Activated CD8-positive, alpha-beta T cell treated with anti-CD3 and anti-CD28 coated beads, Interleukin-2, amount 10 ng/mL, durations not matched to agents 7 days and 5 days (primary cell): ENCODE measurements at places on chromosomes 3 and 15. TPM values are rescaled to one million over a fixed set of nuclear protein-coding genes. Genes with fewer than 3 reads are reported as not detected.

DNA sequence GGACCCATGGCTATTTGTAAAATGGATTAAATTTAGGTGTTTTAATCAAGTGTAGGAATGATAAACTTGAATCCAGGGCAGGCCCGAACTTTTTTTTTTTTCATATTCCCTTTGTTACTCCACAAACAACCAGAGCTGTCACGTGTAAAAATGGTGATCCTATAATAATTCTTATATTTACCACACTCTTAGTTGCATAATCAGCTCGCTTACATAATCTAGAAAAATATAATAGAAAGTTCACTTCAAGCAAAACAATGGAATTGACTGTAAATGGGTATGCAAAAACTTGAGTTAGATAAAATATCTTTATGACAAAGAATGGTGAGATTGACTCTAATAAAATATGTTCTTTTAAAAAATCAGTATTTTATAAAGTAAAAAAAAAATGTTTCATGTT is 2.1 kb upstream of the PAQR9 start:
- no peak for DNase-seq
- peaks cover 2% of the 10 kb centered on the region for H3K36me3 ChIP-seq
- H3K27me3 ChIP-seq = peaks cover 57% of the 10 kb centered on the region
- peaks cover 7% of the 10 kb centered on the region for H3K4me1 ChIP-seq
- H3K4me3 ChIP-seq = no peak overlapping the region

Gene CCDC39
- total RNA-seq = not detected

- DNase-seq = no peak
- no peaks in the 10 kb centered on the region for H3K27me3 ChIP-seq
- H3K36me3 ChIP-seq = peaks cover 26% of the 10 kb centered on the region
- H3K27ac ChIP-seq = no peak overlapping the region
Measured at GRCh38 chr3:184986366-184986889, 166.4 kb downstream of the C3orf70 start.

DNA sequence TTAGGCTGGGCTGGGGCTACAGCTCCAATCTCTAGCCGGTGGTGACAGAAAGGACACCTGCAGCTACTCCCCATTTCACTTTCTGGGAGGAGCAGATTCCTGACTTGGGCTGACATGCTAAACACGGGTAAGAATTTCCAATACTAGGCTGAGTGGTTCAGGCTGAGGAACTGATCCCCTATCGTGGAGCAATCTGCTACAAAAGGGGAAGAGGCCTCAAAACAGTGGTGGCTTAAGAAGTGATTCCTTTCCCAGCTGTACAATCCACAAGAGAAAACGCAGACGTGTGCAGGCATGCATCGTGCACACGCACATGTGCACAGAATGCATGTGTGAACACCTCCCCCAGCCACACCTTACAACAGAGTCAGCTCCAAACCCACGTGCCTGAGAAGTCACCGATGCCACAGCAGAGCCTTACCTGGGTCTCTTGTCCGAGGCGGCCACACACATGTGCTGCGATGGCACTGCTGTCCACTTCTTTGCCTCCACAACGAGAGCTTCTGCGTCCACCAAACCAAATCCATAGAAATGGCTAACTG is 86.7 kb upstream of the SNRPA1 start:
- DNase-seq = no peak
- H3K27ac ChIP-seq = no peak overlapping the region
- H3K4me3 ChIP-seq = no peak overlapping the region
- no peaks in the 10 kb centered on the region for H3K36me3 ChIP-seq

DNA sequence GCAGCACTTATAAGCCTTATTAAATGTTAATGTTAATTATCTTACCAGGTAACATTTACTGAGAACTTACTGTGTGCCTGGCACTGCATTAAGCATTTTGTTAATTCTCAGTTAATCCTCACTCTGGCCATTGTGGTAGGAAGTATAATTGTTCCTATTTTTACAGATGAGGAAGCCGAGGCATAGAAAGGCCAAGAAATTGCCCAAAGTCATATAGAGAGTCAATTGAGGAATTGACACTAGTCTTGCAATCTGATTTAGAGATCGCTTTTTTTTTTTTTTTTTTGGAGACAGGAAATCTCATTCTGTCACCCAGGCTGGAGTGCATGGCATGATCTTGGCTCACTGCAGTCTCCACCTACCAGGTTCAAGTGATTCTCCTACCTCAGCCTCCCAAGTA is 132.6 kb upstream of the PROK2 start:
- H3K27me3 ChIP-seq = peaks cover 6% of the 10 kb centered on the region
- no peak overlapping the region for H3K4me3 ChIP-seq
- no peaks in the 10 kb centered on the region for H3K4me1 ChIP-seq
- DNase-seq = no peak
- H3K36me3 ChIP-seq = no peaks in the 10 kb centered on the region

- H3K4me1 ChIP-seq = peaks cover 7% of the 10 kb centered on the region
- peaks cover 2% of the 10 kb centered on the region for H3K36me3 ChIP-seq
- H3K4me3 ChIP-seq = no peak overlapping the region
- peaks cover 66% of the 10 kb centered on the region for H3K27me3 ChIP-seq
Measured at GRCh38 chr3:142960322-142960850, 3.1 kb downstream of the PAQR9 start.

Gene RAB27A
- 105 TPM for total RNA-seq

DNA sequence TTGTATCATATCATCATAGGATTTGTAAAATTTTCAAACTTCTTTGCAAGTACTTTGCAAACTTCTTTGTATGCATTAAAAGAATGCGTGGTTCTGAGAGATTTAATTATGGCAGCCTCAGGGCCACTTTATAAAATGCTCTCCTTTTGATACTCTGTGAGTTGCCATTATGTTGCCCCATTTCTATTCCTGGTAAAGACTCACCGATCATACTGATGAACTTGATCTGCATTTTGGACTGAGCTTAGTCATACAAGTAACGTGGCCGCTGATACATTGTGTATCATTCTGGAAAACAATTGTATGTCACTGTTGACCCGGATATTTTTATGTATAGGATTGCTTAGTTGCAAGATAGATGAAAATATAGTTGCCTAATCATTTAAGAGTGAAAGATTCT is 38.8 kb downstream of the AKAP13 start:
- H3K36me3 ChIP-seq = peaks cover 9% of the 10 kb centered on the region
- H3K27me3 ChIP-seq = no peaks in the 10 kb centered on the region
- DNase-seq = no peak
- peaks cover 47% of the 10 kb centered on the region for H3K4me1 ChIP-seq
- no peak overlapping the region for H3K27ac ChIP-seq

Gene PAK2
- total RNA-seq = 84.7 TPM

- no peak overlapping the region for H3K4me3 ChIP-seq
- peaks cover 1% of the 10 kb centered on the region for H3K4me1 ChIP-seq
- H3K36me3 ChIP-seq = peaks cover 26% of the 10 kb centered on the region
- no peak for DNase-seq
- no peaks in the 10 kb centered on the region for H3K27me3 ChIP-seq
Measured at GRCh38 chr3:197117114-197117513, 87.5 kb upstream of the MELTF start.

DNA sequence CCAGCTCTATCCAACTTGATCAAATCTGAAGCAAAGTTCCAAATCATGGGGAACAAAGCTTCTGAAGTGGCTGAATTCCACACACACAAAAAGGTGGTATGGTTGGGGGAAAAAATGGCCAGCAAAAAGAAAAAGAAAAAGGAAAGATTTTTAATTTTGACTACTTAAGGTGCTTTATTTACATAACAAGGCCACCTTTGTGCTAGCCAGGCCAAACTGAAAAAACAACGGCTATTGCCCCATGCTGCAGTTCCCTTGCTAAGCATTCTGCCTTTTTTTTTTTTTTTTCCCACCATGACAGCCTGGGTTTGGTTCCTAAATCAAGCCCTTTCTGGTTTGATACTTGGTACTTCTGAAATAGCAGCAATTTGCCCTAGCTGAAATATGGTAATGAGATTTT is 66.5 kb upstream of the DAZL start:
- no peaks in the 10 kb centered on the region for H3K27me3 ChIP-seq
- H3K36me3 ChIP-seq = no peaks in the 10 kb centered on the region
- no peak overlapping the region for H3K27ac ChIP-seq
- no peak for DNase-seq
- no peak overlapping the region for H3K4me3 ChIP-seq

GRCh38 chr15:46296797-46297196 is 662.0 kb downstream of the SQOR start:
- H3K36me3 ChIP-seq = no peaks in the 10 kb centered on the region
- DNase-seq = no peak
- no peak overlapping the region for H3K4me3 ChIP-seq
- H3K27me3 ChIP-seq = no peaks in the 10 kb centered on the region
- H3K27ac ChIP-seq = no peak overlapping the region

GRCh38 chr3:168216851-168217250 is 121.1 kb upstream of the GOLIM4 start:
- H3K36me3 ChIP-seq = no peaks in the 10 kb centered on the region
- no peak overlapping the region for H3K4me3 ChIP-seq
- H3K27me3 ChIP-seq = peaks cover 3% of the 10 kb centered on the region
- no peak overlapping the region for H3K27ac ChIP-seq
- DNase-seq = no peak
- peaks cover 11% of the 10 kb centered on the region for H3K4me1 ChIP-seq

Gene CD96
- total RNA-seq = 293 TPM

Gene CGNL1
- not detected for total RNA-seq

GRCh38 chr3:24336101-24336500 is 158.5 kb downstream of the THRB start:
- H3K27me3 ChIP-seq = no peaks in the 10 kb centered on the region
- no peak overlapping the region for H3K27ac ChIP-seq
- no peaks in the 10 kb centered on the region for H3K36me3 ChIP-seq
- no peak overlapping the region for H3K4me3 ChIP-seq
- no peak for DNase-seq

- no peak overlapping the region for H3K4me3 ChIP-seq
- H3K27ac ChIP-seq = no peak overlapping the region
- peaks cover 3% of the 10 kb centered on the region for H3K4me1 ChIP-seq
- no peak for DNase-seq
- no peaks in the 10 kb centered on the region for H3K36me3 ChIP-seq
Measured at GRCh38 chr3:32384938-32385337, 6.7 kb upstream of the CMTM7 start.

GRCh38 chr15:67331676-67332075 is 77.1 kb downstream of the IQCH start:
- H3K27me3 ChIP-seq = peaks cover 17% of the 10 kb centered on the region
- no peak overlapping the region for H3K27ac ChIP-seq
- no peak for DNase-seq
- H3K4me1 ChIP-seq = no peaks in the 10 kb centered on the region
- no peak overlapping the region for H3K4me3 ChIP-seq

Gene ADCY5
- not detected for total RNA-seq

- no peaks in the 10 kb centered on the region for H3K36me3 ChIP-seq
- no peak overlapping the region for H3K27ac ChIP-seq
- no peak for DNase-seq
- H3K4me1 ChIP-seq = no peaks in the 10 kb centered on the region
- no peak overlapping the region for H3K4me3 ChIP-seq
Measured at GRCh38 chr3:53633197-53633787, 138.9 kb downstream of the CACNA1D start.

Gene ITGA11
- 0.39 TPM for total RNA-seq

GRCh38 chr3:123319760-123320159 is 118.0 kb downstream of the SEC22A start:
- H3K36me3 ChIP-seq = no peaks in the 10 kb centered on the region
- H3K4me3 ChIP-seq = no peak overlapping the region
- no peak for DNase-seq
- no peak overlapping the region for H3K27ac ChIP-seq
- no peaks in the 10 kb centered on the region for H3K4me1 ChIP-seq

GRCh38 chr3:17466028-17466427 is 276.4 kb downstream of the TBC1D5 start:
- DNase-seq = no peak
- H3K4me1 ChIP-seq = no peaks in the 10 kb centered on the region
- no peak overlapping the region for H3K4me3 ChIP-seq
- no peak overlapping the region for H3K27ac ChIP-seq
- no peaks in the 10 kb centered on the region for H3K27me3 ChIP-seq
- peaks cover 2% of the 10 kb centered on the region for H3K36me3 ChIP-seq

GRCh38 chr15:88326924-88327323 is 70.4 kb upstream of the NTRK3 start:
- no peak overlapping the region for H3K27ac ChIP-seq
- no peaks in the 10 kb centered on the region for H3K36me3 ChIP-seq
- no peak for DNase-seq
- H3K4me3 ChIP-seq = no peak overlapping the region
- H3K4me1 ChIP-seq = no peaks in the 10 kb centered on the region

DNA sequence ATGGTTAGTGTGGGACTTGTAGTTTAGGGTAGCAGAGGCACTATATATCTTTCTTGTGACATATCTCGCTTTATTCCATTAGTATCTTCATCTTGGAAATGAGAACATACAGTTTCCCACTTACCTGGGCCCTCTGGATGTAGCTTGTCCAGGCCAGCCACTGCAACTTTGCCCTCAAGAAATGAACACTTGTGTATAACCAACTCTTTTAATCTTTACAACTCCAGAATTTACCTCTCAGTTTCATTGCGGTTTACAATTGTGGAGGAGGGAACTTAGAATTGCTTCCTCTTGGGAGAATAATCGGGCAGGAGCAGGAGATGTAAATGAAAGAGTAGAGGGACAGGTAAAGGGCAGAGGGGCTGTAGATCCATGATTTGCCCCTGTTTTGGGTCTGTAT is 18.4 kb upstream of the TRA2B start:
- no peak for DNase-seq
- no peak overlapping the region for H3K4me3 ChIP-seq
- H3K27ac ChIP-seq = no peak overlapping the region
- H3K36me3 ChIP-seq = no peaks in the 10 kb centered on the region

DNA sequence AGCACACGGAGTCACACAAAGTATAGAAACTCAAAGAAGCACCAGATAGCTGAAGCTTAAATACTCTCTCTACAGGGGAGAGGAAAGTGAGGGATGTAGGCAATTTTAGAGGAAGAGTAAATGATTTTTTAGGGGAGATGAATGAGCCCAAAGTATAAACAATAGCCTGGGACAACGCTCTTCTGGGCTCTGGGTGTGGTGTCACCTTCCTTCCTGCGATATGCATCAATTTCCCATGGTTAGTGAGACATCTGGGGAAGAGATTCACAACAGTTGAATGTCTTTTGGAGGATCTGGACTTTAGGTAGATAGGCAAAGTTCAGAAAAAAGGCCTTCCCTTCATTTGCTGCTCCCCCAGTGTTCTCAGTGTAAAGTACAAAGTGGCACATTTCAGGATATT is 125.2 kb downstream of the EFHB start:
- H3K4me3 ChIP-seq = no peak overlapping the region
- no peak for DNase-seq
- no peaks in the 10 kb centered on the region for H3K36me3 ChIP-seq
- H3K27ac ChIP-seq = no peak overlapping the region
- no peaks in the 10 kb centered on the region for H3K4me1 ChIP-seq

Gene IQCF5
- total RNA-seq = not detected

Gene CCDC51
- total RNA-seq = 16.5 TPM

- peaks cover 8% of the 10 kb centered on the region for H3K4me1 ChIP-seq
- no peaks in the 10 kb centered on the region for H3K36me3 ChIP-seq
- no peak overlapping the region for H3K4me3 ChIP-seq
- H3K27ac ChIP-seq = no peak overlapping the region
- no peak for DNase-seq
- H3K27me3 ChIP-seq = peaks cover 9% of the 10 kb centered on the region
Measured at GRCh38 chr15:95624616-95625361, 705.7 kb upstream of the NR2F2 start.

Gene SCAMP5
- 1.1 TPM for total RNA-seq
